PC-3 (cell line): ENCODE measurements at places on chromosomes 6 and 20. TPM values are rescaled to one million over a fixed set of nuclear protein-coding genes. Genes with fewer than 3 reads are reported as not detected.

DNA sequence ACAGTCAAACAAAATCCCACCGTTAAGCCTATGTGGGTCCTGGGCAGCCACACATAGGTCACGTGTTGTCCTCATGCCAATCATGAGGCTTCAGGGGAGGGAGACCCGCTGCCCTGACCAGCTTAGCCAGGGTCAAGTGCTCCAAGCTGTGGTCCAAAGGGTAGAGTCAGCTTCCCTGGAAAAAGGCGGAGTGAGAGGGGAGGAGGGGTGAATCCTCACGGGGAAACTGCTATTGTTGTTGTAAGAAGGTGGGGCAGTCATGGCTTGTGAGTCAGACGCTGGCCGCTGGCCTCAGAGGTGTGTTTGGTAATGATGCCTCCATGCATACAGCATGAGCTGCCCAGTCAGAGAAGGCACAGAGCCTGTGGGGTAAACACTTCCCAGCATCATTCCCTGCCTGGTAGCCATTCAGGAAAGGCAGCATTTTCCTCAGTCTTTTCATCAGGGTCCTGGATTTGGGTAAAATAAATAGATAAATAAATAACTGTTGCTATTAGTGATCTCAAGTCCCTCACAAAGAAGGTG lies 8.7 kb downstream of the CST3 start:
- DNase-seq: peak; percentile 94

DNA sequence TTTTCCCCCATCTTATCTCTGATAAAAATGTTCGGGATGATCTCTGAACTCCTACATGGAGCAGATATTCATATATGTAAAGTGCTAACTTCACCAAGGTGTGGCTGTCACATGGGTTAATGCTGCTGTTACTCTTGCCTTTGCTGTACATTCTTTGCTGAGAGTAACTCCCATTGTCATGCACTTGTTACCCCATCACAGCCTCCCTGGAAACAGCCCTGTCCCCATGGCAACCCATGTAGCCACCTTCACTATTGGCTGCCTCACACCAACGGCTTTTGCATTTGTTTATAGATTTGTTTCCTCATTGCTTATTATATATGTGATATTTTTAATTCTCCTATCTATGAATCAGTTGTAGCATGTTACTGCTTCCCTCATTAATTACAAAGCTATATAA lies 17.3 kb upstream of the IBTK start:
- no peak for DNase-seq

GRCh38 chr6:85364344-85364743 lies 85.5 kb upstream of the NT5E start:
- peak; percentile 89 for DNase-seq

DNA sequence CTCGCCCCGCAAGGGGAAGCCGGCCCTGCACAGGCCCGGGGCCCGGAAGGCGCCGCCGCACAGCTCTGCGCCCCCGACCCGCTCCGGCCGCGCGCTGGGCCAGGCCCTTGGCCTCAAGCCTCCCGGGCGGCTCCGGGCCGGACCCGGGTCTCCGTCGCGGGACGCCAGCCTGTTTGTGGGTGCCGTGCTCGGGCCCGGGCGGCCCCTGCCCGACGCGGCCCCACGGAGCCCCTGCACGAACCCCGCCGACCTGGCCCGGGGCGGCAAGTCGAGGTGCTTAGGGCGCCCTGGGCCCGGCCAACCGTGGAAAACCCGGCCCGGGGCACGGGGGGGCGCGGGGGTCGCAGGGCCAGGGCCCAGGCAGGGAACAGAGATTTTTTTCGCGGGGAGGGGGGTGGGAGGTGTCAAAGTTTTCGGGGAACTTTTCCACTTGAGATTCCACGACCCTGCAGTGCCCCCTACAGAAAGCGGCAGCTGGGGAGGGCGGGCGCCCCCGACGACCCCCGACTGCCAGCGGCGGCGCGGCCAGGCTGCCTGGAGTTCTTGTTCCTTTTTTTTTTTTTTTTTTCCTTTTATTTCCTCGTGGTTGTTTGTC lies 805 bp upstream of the STX16 start:
- DNase-seq: no peak

- DNase-seq: no peak
These were observed 60.6 kb upstream of the MRPS10 start for GRCh38 chr6:42278131-42278853.

DNA sequence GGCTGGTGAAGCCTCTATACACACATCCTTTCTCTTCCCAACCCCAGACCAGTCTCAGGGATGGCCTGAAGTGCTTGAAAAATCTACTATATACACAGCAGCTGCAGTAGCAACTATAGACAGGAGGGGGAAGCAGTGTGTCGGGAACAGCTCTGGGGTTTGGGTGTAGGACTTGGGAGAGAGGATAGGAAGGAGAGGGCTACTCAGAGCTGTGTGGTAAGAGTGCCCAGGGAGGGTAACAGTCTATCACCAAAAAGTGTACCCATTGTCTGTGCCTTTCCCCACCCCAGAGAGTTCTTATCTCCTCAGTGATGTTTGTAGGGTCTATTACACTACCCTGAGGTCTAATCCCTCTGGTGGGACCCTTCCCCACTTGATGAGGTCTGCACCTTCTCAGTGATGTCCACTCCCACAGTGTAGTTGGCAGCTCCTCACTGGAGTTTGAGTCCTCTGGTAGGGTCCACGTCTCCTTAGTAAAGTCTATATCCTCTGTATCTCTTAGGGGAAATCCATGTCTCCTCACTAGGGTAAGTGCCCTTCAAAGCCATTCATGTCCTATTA lies 1.5 kb upstream of the GGT7 start:
- peak; percentile 95 for DNase-seq

PI16 gene
- total RNA-seq: 0.07 TPM in 1 of 2 replicates, not detected in the other

NR2E1 gene
- 0.07 TPM in 1 of 2 replicates, not detected in the other for total RNA-seq

DNA sequence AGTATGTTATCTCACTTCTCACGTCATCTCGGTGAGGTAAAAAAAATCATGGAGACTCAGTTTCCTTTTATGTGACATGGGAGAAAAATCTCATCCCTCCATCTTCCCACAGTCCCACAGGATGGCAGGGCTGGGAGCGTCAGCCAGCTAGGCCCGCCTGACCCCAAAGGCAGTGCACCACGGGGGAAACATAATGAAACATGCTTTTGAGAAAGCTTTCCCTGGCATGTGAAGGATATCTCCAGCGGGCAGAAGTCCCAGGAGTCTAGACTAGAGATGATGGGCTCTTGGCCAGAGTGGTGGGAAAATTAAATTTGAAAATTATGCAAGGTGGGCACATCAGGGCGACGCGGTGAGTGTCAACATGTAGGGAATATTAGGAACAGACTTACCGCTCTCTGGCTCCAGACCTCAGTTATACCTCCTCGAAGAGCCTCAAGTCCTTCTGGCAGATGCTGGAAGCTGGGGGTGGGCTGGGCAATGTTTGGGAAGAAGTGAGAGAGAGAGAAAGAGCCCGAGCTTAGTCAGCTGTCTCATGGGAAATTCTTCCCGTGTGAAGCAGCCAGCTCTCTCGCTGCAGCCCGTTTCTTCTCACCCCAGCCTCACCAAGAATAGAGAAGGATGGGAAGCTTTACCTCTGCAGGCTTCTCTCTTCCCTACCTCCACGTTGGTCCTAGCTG lies 52.3 kb downstream of the MOCS1 start:
- no peak for DNase-seq

DNA sequence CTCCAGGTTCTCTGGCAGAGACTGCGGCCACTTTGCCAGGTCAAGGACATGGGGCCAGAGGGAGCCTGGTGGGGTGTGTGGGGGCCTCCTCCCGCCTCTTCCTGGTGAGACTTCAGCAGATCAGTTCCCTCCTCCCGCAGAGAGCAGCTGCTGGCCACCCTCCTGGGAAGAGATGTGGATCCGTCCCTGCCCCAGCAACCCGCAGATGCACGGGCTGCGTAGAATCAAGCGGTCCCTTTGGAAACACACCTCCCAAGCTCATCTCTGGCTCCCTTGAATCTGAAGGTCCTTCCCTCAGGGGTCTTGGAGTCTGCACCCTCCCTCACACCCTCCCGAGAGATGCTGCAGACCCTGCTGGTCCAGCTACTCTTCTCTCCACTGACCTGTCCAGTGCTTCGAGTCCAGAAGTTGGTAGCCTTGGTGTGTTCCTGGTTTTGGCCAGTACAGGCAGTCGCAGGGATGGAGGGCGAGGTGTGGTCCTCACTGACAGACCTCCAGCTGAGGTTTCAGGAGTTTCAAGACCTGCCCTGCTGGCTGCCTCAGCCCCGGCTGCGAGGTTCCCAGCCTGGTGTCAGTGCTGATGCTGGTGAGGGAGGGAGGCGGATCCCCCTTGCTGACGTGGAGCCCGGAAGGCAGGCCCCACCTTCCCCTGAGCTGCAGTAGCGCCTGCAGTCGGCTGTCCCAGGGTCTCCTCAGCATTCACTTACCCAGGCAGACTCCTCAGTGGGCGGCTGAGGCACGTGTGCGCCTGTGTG lies at the start of gene NPBWR2:
TSS of gene NPBWR2 (minus strand) at position 585 of the 755 bp plus-strand sequence. CDS start 734 bp downstream, outside the sequence.
- DNase-seq: no peak

GRCh38 chr6:160000280-160000704 lies 31.4 kb downstream of the IGF2R start:
- peak; percentile 63 for DNase-seq

IL17F gene
- total RNA-seq: not detected in 2 replicates

DNA sequence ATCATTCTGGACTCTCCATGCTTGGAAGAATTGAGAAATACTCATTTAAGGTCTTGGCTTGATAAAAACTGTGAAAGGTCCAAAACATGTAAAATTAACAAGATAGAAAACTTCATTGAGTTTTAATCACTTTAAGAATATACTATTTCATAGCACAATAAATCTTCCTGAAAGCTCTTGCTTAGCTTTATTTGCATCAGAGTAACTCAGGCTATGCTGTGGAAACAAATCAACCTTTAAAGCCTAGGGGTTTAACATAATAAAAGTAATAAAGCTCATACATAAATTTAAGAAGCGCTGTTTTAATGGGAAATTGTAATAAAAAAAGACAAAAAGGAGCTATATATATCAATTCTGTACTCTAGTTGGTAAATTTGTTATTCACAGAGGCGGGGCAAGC lies 77.2 kb upstream of the PTCHD4 start:
- no peak for DNase-seq

ID4 gene
- total RNA-seq: 1.2 and 1.4 TPM in 2 replicates

DNA sequence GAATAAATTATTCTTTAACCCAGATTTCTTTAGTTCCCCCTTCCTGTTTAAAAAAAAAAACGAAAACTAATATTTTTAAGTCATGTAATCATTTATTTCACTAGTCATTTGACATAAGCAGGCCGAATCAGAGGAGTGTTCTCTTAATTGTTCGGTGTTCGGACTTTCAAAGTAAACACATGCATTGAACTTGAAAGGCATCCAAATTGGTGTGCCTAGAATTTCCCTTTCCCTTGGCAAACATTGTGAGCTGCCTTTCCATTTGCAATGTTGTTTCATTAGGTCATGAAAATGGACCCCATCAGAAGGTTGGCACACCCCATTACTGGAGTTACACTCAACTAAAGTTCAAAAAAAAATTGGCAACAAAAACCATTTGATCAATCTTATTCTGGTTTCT lies 283.0 kb upstream of the MARCKS start:
- no peak for DNase-seq

GRCh38 chr6:137780447-137781034 lies 86.5 kb upstream of the TNFAIP3 start:
- DNase-seq: no peak

CALHM6 gene
- not detected in 2 replicates for total RNA-seq

DNA sequence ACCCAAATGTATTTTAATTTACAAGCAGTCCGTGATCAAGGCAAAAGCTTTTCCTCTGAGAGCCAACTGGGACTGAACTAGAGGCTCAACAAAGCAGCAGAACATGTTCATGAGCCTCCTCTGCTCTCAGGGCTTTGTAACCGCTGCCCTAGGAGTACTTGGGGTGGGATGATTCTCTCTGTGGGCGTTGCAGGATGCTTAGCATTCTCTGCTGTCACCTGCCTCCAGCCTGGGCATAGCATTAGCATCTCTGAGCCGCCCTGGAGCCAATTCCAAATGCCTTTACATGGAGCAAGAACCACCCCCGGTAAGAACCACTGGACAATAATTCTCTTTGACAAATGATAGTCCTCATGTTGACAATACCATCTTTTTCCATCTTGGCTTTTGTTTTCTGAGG lies 237.6 kb upstream of the CDH4 start:
- DNase-seq: no peak

CNKSR3 gene
- 1.6 and 3.2 TPM in 2 replicates for total RNA-seq

GRCh38 chr6:99143108-99143861 lies 195.5 kb upstream of the FBXL4 start:
- DNase-seq: no peak

GRCh38 chr6:43942616-43943015 lies 172.6 kb downstream of the VEGFA start:
- no peak for DNase-seq
